Gastrocnemius medialis (tissue), 4 donors: ENCODE measurements at places on chromosomes 12 and 14. TPM values are rescaled to one million over a fixed set of nuclear protein-coding genes. Genes with fewer than 3 reads are reported as not detected.

DNA sequence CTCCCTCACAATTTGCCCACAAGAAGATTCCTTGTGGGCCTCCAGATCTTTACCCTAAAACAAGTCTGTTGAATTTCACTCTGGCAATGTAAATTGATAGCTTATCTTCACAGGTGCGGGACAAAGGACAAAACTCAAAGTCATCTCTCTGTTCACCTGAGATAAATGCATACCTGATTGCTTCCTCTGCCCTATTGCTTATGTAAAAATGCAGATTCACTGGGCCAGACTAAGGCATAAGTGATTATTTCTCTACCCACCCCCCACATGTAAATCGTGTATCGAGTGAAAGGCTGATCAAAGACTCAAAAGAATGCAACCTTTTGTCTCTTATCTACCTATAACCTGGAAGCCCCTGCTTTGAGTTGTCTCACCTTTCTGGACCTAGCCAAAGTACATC is 316.8 kb downstream of the SSPN start:
- H3K4me3 ChIP-seq, result no peak overlapping the region
- H3K4me1 ChIP-seq, result no peaks in the 10 kb centered on the region
- no peak for DNase-seq

GRCh38 chr14:74574706-74575105 is 37.3 kb downstream of the LTBP2 start:
- H3K27me3 ChIP-seq, result no peaks in the 10 kb centered on the region
- peaks cover 6% of the 10 kb centered on the region for H3K4me1 ChIP-seq
- H3K36me3 ChIP-seq, result no peaks in the 10 kb centered on the region
- no peak overlapping the region for H3K4me3 ChIP-seq

DNA sequence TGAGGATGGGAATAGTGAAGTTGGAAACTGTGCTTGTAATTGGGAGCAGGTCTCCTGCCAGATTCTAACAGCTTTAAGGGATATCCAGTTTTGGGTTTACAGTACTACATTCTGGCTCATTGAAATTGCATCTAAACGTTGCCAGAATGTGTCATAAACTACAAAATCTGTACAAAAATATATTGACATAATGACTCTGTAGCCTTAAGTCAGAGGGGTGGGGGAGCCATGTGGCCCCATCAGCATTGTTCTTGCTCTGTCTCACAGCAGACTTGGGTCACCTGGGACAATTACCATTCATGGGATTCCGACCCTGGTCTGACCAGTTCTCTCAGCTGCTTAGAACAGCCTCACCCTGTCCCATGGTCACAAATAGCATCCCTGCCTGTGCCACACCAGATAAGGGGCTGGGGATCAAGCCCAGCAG is 43.3 kb upstream of the MED13L start:
- no peak for DNase-seq
- H3K36me3 ChIP-seq, result no peaks in the 10 kb centered on the region
- H3K27me3 ChIP-seq, result no peaks in the 10 kb centered on the region
- H3K4me1 ChIP-seq, result peaks cover 28% of the 10 kb centered on the region
- peak overlapping the region; percentile 85 for H3K27ac ChIP-seq
- no peak overlapping the region for H3K4me3 ChIP-seq

DNA sequence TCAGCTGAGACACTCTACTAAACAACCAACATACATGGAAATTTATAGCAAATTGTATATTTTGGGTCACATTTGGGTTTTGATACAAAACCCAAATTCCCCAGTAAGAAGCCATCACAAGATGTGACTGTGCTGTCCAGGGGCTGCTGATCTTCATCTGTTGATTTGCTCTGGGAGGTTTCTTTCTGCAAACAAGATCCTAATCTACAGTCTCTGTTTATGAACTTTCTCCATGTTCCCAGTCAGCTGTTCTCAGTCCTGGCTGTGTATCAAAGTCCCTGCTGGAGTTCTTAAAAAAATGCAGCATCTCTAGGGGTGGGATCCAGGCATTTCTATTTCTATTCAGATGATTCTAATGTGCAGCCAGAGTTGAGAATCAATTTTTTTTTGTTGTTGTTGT is 85.1 kb downstream of the ATP23 start:
- DNase-seq, result no peak
- no peaks in the 10 kb centered on the region for H3K36me3 ChIP-seq

GRCh38 chr12:6980740-6981139 is 10.0 kb downstream of the EMG1 start:
- H3K27ac ChIP-seq, result peak overlapping the region; percentile 43
- peaks cover 76% of the 10 kb centered on the region for H3K36me3 ChIP-seq
- H3K4me3 ChIP-seq, result no peak overlapping the region
- H3K4me1 ChIP-seq, result no peaks in the 10 kb centered on the region
- DNase-seq, result no peak

DNA sequence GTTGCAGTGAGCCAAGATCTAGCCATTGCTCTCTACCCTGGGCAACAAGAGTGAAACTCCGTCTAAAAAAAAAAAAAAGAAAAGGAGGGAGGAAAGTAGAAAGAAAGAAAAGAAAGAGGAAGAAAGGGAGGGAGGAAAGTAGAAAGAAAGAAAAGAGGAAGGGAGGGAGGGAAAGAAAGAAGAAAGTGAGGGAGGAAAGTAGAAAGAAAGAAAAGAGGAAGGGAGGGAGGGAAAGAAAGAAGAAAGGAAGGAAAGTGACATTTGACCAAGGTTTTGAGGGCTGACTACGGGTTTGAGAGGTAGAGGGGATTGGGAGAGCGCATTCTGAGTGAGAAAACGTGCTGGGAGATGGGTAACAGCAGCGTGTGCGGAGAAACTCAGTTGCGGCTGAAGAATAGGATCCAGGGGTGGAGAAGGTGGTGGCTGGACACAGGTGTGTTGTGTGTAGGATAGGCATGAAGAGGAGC is 521 bp upstream of the PAPLN start:
- DNase-seq, result no peak
- peaks cover 39% of the 10 kb centered on the region for H3K27me3 ChIP-seq
- H3K36me3 ChIP-seq, result no peaks in the 10 kb centered on the region

GRCh38 chr12:47268501-47269454 is 189.0 kb upstream of the AMIGO2 start:
- H3K27me3 ChIP-seq, result no peaks in the 10 kb centered on the region
- no peak overlapping the region for H3K4me3 ChIP-seq
- DNase-seq, result no peak

DNA sequence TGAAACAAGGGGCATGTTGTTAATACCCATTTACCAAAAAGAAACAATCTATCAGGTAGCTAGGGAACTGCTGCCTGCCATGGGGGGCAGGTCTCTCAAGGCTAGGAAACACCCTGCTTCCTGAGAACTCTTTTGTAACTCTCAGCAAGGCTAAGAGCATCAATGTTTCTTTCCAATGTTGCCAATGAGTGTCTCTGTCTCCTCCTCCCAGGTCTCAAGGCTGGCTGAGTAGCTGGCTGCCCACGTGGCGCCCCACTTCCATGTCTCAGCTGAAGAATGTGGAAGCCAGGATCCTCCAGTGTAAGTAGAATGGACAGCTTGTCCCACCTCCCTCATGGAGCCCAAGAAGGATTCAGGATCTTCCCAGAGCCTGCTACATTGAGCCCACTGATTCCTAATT is 3.4 kb downstream of the ABHD4 start:
- DNase-seq, result no peak
- H3K27me3 ChIP-seq, result no peaks in the 10 kb centered on the region
- peak overlapping the region; percentile 2 for H3K27ac ChIP-seq
- H3K4me1 ChIP-seq, result peaks cover 30% of the 10 kb centered on the region
- no peak overlapping the region for H3K4me3 ChIP-seq

DNA sequence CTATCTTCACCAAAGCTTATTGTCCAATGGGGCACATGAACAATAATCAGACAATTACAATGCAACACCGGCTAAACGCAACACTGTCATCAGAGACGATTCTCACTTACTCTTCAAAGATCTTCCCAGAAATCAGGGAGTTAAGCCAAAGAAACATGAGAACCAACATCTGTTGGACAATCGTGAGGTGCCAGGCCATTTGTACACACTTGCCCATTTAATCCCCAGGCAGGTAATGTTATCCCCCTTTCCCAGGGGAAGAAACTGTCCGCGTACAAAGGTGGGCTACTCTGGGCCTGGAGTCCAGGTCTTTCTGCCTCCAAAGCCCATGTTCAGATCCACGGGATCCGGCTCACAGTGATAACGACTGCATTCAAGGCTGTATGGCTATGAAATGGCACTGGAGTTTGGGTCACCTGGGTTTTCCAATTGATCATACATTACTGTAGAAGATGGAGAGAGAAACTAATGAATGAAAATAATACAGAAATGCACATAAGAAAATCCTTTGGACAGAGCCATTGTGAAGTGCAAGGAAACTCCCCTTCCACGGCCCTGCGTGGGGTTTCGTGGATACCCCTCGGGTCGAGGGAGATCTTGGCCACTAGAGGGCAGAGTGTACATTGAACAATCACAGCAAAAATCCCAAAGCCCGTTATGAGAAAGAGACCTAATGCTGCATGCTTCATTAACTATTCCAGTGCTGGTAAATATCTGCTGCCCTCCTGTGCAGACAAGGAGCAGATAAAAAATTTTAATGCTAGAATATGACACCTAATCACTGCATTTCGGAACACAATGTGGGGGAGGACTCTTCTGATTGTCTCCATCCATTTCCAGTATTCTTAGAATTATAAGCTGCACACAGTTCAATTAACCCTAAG is 111.4 kb downstream of the EGLN3 start:
- no peak overlapping the region for H3K4me3 ChIP-seq
- no peaks in the 10 kb centered on the region for H3K27me3 ChIP-seq
- DNase-seq, result peak; percentile 9
- no peak overlapping the region for H3K27ac ChIP-seq
- peaks cover 3% of the 10 kb centered on the region for H3K4me1 ChIP-seq

GRCh38 chr12:12019881-12020280 is 50.9 kb upstream of the BCL2L14 start:
- H3K27me3 ChIP-seq, result no peaks in the 10 kb centered on the region
- no peak overlapping the region for H3K27ac ChIP-seq
- H3K4me1 ChIP-seq, result peaks cover 18% of the 10 kb centered on the region

NGB gene
- total RNA-seq, result not detected

ASCL4 gene
- total RNA-seq, result not detected

DLST gene
- total RNA-seq, result 71.3 TPM

CABP1 gene
- total RNA-seq, result 0.62 TPM
